Non-pigmented ciliary epithelial cell (primary cell): ENCODE measurements at places on chromosomes 6 and 20.

GRCh38 chr20:56360133-56360907 is 1.5 kb downstream of the FAM210B start:
- no peak for DNase-seq

DNA sequence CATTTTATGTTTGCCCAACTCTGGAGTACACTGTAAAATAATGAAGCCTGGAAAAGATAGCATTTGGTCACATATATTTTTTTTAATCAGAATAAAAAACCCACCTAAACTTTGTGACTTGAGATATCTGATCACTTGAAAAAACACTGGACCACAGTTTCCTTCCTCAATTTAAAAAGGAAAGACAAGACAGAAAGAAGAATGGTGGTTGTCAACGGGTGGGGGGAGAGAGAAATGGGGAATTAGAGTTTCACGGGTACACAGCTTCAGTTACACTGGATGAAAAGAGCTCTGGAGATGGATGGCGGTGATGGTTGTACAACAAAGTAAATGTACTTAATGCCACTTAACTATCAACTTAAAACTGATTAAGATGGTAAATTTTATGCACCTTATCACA is 14.7 kb upstream of the DST start:
- DNase-seq: no peak

DNA sequence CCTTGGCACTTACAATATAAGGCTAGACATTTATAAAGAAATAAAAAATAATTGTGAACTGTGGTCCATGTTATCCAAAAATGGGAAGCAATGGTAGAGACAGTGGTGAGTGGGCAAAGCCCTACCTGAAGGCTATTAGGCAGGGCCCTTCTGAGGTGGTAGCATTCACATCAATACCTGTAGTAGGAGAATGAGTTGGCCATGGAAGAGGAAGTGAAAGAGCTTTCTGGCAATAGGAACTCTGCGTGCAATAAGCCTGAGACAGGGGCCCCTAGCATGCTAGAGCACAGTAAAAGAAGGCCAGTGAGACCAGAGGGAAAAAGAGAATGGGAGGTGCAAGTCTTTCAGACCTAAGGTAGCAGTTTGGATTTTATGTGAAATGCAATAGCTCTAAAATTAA is 754.5 kb downstream of the PTPRT start:
- no peak for DNase-seq

DNA sequence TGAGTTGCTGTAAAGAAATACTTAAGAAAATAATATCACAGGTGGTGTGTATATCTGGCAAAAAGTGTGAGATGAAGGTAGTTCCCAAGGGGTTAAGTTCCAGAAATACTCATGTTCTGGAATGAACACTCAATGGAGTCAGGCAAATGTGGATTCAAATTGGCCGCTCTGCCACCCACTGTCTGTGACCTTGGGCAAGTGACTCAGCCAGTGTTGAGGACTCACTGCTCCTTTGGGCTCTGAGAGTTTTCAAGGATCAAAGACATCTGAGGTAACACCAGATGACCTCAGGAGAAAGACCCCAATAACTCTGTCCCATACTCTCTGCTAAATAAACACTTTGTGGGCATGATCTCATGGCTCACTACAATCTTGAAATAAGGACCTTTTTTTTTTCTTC is 59.2 kb upstream of the EYA2 start:
- no peak for DNase-seq

GRCh38 chr6:57313711-57314471 is 3.5 kb upstream of the PRIM2 start:
- peak; percentile 98 for DNase-seq

- DNase-seq: peak; percentile 14
Measured at GRCh38 chr20:22691369-22692118, 107.2 kb upstream of the FOXA2 start.

DNA sequence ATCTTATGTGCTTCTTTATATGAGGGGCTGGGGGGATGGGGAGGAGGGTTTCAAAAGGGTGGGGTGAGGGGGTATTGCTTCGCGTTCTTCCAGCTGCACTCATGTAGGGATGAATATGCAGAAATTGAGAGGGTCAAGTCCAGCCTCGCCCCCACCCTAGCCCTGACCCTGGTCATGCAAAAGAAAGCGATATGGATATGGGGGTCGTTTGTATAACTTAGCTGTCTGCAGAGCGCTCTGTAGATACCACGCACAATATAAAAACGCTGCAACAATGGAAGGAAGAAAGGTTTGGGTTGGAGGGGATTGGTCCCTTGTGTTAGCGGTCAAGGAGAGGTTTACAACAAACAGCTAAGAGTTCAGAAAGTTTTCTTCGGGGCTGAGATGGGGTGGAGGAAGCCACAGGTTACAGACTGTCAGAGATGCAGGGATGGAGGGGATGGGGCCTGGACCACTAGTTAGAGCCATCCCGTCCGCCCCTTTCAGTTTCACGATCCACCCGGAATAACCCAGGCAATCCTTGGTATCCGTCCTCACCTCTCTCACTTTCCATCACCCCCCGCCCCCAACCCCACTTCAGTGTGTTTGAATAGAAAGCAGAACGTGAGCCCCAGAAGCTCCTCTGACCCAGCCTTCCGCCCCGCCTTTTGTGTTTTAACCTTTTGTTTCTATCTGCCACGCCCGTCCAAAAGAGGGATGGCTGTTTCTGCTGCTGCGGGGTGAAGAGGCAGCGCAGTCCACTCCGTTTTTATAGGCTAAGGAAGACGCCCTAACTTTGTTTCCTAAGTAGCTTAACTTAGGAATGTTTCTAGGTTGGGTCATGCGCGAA is 73.5 kb downstream of the SOX4 start:
- no peak for DNase-seq

DNA sequence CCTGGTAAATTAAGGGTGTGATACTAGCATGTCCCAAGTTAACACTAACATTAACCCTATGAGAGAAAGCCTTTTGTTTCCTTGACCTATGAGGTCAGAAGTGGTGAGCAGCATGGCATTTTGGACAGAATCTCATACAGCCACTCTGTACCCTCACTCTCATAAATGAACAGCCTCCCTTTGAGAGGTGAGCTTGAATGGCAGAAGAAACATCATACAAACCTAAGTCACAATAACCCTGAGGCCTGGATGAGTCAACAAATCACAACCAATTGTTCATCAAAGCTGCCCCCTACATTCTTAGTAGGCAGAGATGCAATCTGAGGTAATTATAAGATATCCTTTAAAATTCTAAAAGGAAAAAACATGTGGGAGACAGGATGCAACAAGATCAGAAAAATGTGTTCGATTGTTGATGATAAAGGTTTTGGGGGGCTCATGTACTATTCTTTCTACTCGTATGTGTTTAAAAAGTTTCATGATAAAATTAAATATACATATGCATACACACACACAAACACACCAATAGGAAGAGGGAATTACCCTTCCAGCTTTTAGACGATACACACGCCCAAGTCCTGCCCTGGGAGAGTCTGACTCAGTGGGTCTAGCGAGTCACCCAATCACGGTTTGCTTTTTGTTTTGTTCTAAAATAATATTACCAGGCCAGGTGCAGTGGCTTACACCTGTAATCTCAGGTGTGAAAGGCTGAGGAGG is 117.3 kb downstream of the ARHGAP18 start:
- no peak for DNase-seq

DNA sequence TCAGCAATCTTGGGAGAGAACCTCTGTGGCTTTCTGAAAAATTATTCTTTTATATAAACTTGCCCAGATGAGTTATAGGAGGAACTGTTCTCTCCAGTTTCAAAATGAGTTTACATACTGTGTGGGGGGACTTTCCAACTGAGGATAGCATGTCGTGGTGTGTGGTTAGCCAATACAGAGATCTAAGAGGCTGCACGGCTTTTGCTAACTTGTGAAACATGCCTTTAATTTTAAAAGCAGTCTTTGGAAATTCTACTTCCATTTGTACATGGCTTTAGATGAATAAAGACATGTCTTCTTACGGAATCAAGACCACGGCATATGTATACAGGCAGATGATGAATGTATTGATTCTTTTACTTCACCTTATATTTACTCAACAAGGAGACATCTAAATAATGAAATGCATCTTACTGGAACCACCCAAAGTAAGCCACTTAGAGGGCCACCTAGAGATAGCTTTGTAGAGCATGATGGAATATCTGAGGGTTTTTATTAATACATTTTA is 39.8 kb downstream of the HIVEP1 start:
- DNase-seq: no peak

- no peak for DNase-seq
Measured at GRCh38 chr20:50380697-50381040, 129.5 kb upstream of the PTPN1 start.

DNA sequence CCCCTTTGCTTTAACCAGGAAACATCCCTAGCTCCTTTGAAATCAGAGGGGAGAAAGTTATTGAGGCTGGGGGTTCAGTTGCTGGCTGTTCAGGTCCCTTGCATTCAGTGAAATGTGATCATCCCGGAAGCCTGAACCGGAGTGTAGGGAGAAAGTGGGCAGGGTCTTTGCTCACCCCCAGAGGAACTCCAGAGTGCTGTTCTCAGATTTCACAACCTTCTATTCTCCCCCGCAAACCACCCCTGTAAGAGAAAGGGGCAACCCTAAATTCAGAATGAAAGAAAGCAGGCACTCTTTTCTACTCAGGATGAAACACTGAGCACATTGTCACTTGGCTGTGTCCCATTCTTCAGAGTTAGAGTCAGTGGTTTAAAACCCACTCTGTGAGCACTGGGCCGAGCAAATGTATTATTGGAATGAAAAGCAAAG is 139.8 kb downstream of the KHDC1L start:
- DNase-seq: no peak

- DNase-seq: no peak
Measured at GRCh38 chr6:114284281-114284680, 58.5 kb downstream of the HS3ST5 start.

DNA sequence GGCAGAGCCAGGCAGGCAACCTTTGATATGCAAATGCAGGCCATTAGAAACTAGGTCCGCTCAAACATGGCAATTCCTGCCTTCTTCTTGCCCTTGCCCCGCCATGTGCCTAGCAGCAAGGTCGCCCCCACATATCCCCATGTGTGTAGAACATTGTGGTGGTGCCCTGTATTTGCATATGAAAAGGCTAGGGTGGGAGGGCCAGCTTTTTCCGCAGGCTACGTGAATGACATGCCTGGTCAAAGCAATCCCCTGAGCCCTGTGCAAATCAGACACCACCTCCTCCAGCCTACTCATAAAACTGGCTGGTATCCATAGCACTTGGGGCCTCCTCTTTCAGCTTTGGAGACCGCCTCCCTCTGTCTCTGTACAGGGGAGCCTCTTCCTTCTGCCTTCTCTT is 31.6 kb downstream of the GSTA2 start:
- no peak for DNase-seq

DNA sequence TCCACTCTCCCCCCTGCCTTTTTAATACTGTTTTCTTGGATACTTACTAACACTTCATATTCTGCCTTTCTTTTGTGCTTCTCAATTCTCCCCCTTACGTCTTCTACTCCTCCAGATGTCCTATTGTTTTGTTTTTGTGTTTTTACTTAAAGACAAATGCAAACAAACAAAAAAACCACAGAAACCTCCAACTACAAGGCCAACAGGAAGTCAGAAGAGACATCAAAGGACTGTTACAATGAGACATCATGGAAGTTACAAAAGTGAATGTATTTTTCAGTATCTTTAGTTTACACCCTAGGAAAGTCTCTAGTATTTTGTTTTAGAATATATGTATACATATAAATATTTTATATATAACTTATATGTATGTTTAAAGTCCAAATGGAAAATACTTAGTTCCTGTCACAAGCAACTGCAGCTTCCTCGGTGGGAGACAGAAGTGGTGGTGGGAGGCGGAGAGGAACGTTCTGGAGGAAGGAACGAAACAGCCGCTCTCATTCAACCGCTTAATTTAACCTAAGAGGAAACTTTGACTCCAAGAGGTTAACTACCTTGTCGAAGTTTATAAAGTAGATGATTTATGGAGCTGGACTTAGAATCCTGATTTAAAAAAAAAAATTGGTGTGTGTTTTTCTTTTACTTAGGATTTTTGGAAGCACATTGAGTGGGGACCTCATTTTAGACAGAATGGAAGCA is 168.9 kb upstream of the PDE10A start:
- DNase-seq: no peak

- no peak for DNase-seq
Measured at GRCh38 chr20:61799928-61800327, 265.8 kb downstream of the TAF4 start.

DNA sequence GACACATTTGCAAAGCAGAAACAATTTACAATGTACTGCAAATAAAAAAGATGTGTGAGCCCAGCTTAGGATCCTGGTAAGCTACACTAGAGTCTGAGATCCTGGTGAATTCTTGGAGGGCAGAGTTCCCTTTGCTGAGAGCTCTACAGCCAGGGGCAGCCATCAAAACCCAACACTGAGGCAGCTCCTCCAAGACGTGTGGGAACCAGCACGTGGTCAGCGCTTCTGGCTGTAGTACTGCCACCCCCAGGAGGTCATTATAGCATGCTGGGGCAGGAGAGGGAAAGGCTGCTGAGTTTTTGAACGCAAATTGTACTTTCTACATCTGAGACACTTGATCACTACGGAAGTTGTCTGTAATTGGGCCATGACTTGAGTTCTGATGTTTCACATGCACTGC is 131.5 kb downstream of the INSM1 start:
- DNase-seq: no peak

DNA sequence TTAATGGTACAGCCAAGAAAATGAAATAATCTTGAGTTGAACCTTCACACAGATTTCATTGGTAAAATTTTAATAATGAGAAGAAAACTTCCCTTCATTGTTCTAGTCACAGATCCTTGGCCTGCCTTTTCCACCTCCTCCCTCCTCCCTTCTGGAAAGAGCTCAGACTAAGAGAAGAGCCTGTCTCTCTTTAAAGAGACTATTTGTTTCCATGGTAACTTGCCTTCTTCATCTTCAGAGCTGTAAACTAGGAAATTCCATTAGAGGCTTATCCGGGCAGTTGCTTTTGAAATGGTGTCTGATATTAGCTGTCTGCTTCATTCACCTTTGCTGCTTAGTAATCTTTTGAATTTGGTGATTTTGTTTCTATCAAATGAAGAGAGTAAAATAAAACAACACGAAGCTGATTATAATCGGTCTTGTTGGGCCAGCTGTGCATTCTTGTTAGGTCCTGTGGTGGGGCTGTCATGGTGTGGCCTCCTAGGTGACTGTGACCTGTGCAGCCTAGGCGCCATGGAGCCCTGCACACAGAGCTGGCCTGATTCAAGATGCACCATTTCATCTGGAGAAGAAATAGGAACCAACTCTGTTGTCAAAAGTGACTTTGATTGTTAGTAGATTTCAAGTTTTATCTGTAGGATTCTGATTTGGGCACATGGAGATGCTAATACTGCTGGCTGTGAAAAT is 96.7 kb downstream of the MAP3K7 start:
- DNase-seq: no peak
